ENCODE measurements at places on chromosomes 4 and X.

DNA sequence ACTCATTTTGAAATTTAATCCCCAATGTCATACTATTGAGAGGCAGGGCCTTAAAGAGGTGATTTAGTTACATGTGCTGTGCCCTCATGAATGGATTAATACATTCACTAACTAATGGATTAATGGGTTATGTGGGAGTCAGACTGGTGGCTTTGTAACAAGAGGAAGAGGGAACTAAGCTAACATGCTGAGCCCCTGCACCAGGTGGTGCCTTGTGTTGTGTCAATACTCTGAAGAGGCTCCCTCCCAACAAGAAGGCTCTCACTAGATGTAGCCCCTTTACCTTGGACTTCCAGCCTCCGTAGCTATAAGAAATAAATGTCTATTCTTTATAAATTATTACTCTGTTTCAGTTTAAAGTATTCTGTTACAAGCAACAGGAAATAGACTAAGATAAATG is 411.9 kb upstream of the EMCN start:
- no peak for DNase-seq

DNA sequence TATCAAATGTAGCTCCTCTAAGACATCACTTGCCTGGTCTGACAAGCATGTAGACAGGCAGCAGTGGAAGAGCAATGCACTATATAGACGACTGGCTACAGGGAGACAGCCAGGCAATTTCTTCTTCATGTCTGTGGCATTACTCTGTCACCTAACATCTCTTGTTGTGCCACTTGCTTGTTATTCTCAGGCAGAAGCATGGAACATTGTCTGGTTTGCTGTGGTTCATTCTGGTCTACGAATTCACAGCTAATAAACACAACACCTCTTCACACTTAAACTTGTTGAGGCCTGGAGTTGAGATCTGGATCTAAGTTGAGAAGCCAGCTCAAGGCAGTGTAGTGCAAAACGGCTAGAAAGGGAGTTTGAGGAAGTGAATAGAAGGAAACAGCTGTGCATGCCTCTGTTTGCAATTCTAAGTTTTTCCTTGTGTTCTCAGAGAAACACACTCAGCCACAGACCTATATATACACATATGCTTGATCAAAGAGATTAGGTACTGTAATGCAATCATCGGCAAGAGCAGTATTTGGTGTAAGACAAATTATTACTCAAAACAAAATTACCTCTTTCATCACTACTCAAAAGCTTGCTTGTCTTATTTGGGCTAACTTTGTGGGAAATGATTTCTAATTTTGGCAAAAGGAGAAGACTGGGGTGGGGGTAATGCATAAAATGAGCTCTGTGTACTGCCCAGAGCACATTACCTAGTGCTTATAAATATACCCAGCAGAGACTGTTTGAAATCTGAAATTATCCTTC is 243.8 kb downstream of the PPP3CA start:
- DNase-seq: no peak

DNA sequence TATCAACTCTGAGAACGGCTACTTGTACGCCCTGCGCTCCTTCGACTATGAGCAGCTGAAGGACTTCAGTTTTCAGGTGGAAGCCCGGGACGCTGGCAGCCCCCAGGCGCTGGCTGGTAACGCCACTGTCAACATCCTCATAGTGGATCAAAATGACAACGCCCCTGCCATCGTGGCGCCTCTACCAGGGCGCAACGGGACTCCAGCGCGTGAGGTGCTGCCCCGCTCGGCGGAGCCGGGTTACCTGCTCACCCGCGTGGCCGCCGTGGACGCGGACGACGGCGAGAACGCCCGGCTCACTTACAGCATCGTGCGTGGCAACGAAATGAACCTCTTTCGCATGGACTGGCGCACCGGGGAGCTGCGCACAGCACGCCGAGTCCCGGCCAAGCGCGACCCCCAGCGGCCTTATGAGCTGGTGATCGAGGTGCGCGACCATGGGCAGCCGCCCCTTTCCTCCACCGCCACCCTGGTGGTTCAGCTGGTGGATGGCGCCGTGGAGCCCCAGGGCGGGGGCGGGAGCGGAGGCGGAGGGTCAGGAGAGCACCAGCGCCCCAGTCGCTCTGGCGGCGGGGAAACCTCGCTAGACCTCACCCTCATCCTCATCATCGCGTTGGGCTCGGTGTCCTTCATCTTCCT is 2.7 kb downstream of the PCDH10 start:
- DNase-seq: no peak

DNA sequence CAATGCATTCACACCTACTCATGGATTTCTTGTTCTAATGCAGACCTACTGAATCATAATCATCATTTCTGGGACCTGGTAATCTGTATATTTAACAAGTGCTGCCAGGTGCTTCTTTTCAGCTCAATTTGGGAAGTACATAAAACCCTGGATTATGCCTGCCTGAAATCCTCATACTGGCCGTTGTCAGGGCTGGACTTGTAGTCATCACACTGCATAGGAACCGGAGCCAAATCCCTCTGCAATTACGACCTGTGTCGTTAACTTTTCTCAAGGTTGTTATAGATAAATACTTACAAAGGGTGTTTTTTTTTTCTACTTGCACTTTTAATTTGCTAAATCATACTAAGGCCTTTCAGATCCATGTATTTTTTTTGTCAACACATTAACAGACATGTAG is 294.9 kb upstream of the PRPS2 start:
- DNase-seq: no peak

GRCh38 chr4:24063731-24064130 is 173.9 kb upstream of the PPARGC1A start:
- DNase-seq: no peak

DNA sequence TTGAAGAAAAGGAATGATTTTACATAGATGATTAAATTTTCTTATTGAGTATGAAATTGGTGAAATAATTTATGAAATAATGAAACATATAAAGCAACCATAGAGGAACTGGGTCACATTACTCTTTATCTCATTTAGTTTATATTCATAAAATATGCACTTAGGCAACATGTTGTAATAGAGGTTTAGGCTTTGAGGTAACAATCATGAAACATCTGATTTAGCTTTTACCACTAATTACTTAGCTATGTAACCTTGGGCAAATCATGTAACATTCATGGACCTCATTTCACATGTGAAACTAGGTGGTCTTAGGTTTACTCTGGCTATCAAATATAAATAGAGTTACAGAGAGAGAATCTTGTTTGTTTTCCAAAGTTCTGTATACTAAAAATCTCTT is 54.5 kb upstream of the SMARCA5 start:
- DNase-seq: no peak

DNA sequence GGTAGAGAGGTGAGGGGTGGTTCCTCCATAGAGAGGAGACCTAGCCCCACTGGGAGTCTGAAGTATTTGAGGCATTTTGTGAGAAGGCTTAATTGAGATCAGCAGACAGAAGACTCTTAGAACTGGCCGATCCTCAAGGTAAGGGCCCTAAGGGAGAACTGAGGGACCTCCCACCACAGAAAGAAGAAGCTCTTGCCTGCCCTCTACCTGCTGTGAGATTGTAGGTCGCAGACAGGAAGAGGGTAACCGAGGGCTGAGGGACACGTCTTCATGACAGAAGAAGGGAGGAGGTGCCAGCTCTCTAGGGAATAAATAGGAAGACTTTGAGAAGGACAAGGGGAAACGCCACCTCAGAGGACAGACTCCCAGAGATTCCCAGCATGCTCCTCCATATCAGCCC is 24.1 kb upstream of the MAGEC1 start:
- no peak for DNase-seq

- no peak for DNase-seq
These were observed 446 bp upstream of the FAM50A start for GRCh38 chrX:154443479-154443910.

DNA sequence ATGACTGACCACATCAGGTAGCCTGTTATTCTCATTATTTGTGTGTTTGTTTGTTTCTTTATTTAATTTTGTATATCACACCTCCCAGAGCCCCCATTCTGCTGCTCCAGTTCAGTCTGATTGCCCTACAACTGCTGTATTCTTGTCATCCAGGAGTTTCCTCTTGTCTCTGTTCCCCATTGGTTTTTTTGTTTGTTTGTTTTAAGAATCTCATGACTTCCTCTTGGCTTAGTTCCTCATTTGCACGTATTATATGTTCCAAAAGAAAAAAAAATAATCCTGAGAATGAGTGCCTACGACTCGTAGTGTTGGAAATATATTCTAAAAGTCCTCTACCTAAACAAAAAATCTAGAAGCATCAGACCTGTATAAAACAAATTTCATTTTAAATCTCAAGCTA is 142.3 kb upstream of the SLIT2 start:
- no peak for DNase-seq

Measured in activated T-cell treated with anti-CD3 and anti-CD28 coated beads, Interleukin-2, amount 50 U/mL, for 4 hours (primary cell).